Stimulated activated CD4-positive, alpha-beta T cell treated with anti-CD3 and anti-CD28 coated beads, Interleukin-15, amount 100 ng/mL, for 48 hours (primary cell): ENCODE measurements at places on chromosomes 6 and 20.

- no peak for DNase-seq
Observed at GRCh38 chr6:71392276-71392675, 103.7 kb downstream of the OGFRL1 start.

DNA sequence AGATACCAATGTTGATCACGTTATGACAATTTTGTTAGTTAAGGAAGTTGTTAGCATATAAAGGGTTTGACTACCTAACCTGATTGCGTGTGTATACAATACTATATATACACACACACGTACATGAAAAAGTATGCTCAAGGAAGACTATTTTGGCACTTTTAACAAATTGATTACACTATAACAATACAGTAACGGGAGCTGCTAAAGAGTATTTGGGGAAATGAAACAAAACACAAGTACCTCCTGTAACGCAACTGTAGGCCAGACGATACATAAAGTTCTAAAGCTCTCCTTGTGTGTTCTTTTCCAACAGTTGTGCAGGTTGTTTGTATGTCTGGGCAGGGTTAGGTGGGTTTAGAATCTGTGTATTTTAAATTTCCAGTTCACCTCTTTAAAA is 98.7 kb downstream of the PLEKHG1 start:
- DNase-seq = no peak

GRCh38 chr6:49142421-49143151 is 320.5 kb downstream of the MMUT start:
- DNase-seq = no peak

GRCh38 chr6:13908955-13909381 is 15.8 kb upstream of the RNF182 start:
- DNase-seq = no peak

DNA sequence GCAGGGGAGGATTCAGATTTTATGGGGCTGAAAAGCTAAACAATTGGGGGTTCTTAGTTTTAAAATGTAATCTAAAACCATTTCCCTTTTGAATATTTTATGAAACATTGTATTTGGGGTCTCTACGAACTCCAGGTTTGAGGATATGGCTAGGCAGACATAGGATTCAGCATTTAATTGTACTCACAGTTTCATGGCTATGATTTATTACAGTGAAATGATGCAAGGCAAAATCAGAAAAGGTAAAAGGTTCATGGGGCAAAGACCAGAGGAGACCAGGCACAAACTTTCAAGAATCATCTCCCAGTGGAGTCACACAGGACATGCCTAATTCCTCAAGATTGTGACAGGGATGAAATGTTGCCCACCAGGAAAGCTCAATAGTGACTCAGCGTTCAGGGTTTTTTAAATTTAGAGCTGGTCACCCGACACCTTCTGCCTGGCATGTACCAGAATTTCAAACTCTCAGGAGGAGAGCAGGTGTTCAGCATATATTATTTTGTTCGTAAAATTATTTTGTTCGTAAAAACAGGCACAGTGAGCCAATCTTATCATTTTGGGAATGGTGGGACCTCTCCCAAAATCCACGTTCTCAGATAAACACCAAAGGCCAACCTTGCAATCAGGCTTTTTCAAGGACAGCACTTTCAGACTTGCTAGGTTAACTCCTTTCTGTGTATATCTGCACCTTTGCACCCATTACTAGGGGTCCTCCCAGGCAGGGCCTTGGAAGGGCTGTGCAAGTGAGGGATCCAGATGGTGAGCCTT is 270.3 kb downstream of the NKAIN2 start:
- DNase-seq = no peak

DNA sequence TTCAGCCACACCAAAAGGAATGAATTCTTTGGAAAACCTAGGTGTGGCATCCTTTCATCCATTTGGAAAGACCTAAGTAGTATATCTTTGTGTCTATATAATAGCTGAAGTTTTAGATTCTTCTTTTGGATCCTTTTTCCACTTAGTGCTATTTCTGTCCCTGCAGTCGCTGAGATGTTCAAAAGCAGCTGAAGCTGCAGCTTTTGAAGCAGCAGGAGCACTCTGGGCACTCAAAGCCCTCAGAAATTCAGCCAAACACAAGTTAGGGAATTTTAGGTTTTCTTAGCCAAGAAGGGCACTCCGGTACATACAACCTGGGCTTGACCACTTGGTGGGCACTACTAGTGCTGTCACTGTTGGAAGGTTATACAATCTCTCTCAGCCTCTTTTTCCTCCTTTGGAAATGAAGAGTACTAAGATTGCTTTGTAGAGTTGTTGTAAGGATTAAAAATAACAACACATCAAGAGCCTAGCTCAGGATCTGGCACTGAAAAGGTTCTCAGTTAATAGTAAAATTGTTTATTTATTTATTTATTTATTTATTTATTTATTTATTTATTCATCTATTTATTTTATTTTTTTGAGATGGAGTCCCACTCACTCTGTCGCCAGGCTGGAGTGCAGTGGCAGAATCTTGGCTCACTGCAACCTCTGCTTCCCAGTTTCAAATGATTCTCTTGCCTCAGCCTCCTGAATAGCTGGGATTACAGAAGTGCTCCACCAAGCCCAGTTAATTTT is 71.9 kb upstream of the SLC22A16 start:
- DNase-seq = no peak

DNA sequence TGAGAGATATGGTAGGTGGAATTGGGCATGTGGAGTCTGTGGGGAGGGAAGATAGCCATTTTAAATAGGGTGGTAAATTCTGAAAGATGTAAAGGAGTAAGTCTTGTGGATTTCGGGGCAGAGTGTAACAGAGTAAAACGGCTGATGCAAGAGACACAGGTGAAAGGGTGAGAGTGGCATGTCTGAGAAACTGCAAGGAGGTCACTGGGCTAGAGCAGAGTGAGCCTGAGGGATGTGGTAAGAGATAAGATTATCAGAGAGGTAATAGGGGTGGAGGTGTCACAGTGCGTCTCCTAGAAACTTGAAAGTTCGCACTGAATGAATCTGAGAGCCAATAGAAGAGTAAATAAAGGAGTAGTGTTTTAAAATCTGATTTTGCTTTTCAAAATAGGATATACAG is 308.1 kb downstream of the EPM2A start:
- no peak for DNase-seq

DNA sequence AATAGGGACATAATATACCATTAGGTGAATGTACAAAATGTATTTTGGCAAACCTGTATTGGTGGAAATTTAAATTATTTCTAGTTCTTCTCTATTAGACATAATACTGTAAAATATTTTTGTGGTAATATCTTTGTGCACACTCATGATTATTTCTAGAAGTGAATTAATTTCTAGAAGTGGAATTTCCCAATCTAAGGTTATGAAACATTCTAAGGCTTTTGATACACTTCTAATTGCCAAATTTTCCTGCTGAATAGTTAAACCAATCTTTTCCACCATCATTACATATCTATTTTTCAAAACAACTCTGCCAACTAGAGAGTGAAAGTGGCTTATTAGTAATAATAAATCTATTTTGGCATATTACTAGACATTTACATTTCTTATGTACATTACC is 1.8 kb upstream of the CCND3 start:
- no peak for DNase-seq

DNA sequence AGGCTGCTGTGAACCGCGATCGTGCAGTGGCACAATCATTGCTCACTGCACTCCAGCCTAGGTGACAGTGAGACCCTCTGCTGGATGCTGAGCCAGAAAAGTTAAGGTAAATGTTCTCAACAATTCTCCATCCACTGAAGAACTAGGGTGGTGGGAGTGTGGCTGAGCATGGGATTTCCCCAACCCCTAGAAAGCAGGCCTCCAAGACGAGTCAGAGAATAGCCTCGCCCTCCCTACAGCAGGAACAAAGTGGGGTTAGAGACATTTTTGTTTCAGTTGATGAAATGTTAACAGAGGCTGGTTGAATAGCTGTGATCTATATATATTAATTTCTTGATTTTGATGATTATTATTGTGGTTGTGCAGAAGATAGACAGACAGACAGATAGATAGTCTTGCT is 6.1 kb upstream of the ALDH8A1 start:
- DNase-seq = no peak

GRCh38 chr6:116370760-116371119 is at the start of gene DSE:
DSE (plus strand) TSS chr6:116370947; CDS start chr6:116399251, 28,304 bp downstream.
- no peak for DNase-seq

DNA sequence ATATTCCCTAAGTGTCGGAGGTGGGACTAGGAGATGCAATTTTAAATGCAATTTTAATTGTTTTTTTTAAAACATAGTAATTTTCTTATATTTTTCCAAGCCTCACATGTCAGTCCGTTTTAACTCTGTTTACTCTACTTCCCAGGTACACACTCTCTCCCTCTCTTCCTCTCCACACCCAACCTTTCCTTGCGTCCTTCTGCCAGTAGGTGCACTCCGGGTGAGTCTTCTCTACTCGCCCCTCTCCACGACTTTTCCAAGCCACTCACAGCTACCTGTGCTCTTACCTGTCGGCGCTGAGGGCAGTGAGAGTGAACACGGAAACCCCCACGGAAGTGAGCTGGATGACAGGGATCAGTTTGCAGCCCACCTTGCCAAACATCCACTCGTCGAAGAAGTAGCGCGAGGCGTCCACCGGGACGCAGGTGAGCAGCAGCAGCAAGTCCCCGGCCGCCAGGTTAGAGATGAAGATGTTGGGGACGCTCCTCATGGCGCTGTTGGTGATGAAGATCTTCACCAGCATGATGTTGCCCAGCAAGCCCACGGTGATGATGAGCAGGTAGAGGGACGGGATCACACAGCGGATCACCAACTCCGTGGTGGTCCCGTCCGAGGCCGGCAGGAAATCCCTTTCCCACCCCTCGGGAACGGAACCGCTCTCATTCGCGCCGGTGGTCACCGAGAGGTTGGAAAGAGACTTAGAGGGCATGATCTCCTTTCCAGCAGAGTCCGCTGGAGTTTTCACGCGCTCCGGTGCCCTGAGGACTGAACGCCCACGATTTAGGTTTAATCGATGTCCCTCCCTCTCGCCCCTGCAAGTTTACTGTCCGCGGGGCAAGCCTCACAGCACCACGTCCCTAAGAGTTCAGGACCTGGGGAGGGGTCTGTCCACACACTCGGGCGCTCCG is 44.5 kb upstream of the GJE1 start:
- DNase-seq = no peak

GRCh38 chr6:136786658-136787057 is 5.6 kb downstream of the MAP3K5 start:
- no peak for DNase-seq

DNA sequence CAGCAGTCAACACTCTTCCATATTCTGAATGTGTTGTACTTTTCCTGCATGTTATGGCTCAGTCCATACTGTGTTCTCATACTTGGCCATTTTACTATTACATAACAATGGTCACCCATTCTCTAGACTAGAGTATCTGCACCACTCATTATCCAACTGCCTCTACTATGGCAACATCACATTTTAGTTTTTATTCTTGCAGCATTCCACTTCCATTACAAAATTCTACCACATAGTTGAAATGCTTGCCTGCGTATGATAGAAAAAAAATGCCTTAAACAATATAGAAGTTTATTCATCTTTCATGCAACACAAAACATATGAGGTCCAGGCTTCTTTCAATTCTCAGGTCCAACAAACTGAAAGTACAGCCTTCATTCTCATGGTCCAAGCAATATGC is 128.0 kb downstream of the TENT5A start:
- no peak for DNase-seq

GRCh38 chr6:43943099-43943766 is 173.2 kb downstream of the VEGFA start:
- DNase-seq = no peak

DNA sequence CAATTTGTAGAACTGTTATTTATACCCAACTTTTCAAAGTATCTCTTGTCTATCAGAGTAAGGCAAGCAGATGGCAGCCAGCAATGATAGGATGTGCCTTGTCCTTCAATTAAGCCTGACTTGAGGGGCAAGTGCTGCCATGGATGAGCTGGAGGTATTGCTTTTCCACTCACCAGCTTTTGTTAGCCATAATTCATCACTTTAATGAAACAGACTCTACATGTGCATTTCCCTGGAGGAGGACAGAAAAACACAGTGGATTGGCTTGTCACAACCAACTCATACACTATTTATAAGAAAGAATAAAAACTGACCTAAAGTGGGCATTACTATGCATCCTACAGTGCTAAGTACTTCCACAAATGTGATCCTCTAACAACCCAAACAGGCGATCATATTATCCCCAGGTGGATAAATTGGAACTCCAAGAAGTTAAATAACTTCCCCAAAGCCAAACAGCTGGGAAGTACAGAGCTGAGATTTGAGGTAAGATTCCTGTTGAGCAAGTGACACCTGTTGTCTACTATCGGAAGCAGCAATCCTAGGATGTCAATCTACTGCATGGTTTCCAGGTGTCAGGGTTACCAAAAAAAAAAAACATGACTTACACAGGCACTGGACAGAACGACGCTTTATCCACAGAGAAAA is 73.9 kb upstream of the NRSN1 start:
- no peak for DNase-seq

GRCh38 chr6:63140692-63141318 is 70.5 kb upstream of the FKBP1C start:
- no peak for DNase-seq

- peak; percentile 1 for DNase-seq
Observed at GRCh38 chr20:4896971-4897497, 104.3 kb downstream of the SLC23A2 start.

DNA sequence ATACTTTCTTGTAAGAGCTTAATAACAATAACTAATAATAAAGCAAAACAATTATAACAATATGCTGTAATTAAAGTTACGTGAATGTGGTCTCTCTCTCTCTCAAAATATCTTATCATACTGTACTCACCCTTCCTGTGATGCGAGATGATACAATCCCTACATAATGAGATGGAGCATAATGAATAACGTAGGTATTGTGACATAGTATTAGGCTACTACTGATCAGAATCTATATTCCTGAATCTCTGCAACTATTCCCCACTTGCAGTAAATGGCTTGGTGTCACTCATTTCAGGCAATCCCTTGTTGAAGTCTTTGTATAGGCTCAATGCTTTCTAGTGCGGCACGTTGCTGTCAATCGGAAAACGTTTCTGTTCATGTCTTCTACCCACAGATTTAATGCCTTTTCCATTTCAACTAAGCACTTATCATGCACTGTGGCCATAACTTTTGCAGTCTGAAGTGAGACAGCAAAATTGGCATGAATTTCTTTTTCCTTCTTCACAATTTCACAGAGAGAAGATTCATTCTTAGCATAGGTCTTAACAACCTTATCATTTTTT is 32.3 kb downstream of the MOXD1 start:
- DNase-seq = no peak

DNA sequence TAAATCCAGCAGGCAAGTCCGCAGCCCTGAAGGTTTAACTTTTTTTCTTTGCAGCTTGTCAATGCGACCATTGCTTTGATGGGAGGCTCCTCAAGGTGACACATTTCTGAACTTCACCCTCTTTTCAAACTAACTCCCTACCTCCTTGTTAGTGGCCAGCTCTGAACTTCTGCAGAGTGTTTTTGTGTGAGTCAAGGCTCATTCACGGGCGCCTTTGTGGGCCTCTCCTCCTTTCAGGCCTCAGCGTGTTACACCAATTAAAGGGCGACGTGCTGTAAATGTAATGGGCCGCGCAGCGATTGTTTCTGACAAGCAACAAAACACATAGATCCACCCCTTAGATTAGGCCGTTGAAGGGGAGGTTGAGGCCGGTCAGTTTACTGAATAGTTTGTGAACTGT is 45.5 kb upstream of the NR2E1 start:
- no peak for DNase-seq
